ENCODE measurements at places on chromosomes 1 and 21.

GRCh38 chr1:204141131-204141530 lies 10.7 kb downstream of the ETNK2 start:
- DNase-seq: no peak

DNA sequence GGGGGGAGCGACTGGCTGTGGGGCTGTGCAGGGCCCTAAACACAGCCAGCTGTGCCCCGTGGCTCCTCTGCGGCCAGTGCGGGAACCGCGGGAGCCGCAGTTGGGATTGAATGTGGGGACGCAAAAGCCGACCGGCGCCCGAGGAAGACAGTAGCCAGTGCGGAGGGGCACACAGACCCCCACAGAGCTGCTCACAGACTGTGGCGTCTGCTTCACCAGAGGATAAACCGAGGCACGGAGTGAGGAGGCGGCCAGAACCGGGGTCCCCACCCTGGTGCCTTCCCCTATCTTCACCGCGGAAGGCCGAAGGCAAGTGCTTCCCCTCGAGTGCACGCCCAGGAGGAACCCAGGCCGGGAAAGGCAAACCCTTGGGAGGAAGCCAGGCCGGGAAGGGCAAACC lies 8.7 kb upstream of the TMEM52 start:
- no peak for DNase-seq

GRCh38 chr1:10271869-10272268 lies 61.5 kb downstream of the KIF1B start:
- DNase-seq: no peak

DNA sequence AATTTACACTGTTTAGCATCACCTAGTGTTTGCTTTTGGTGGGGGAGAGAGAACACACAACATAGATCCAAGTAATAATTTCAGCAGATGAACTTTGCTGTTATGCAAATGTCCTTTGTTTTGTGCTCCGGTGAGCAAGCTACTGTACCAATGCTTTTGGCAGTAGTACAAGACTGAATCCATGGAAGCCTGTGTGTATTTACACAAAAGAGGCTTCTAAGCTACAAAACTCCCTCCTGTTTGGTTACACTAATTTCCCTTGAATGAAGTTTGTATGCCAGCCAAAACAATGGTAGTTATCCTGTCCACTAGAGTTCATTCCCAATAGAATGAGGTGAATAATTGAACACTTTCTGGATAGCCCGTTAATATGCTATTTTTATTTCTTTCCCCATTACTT lies 320.5 kb downstream of the KCTD3 start:
- no peak for DNase-seq

DNA sequence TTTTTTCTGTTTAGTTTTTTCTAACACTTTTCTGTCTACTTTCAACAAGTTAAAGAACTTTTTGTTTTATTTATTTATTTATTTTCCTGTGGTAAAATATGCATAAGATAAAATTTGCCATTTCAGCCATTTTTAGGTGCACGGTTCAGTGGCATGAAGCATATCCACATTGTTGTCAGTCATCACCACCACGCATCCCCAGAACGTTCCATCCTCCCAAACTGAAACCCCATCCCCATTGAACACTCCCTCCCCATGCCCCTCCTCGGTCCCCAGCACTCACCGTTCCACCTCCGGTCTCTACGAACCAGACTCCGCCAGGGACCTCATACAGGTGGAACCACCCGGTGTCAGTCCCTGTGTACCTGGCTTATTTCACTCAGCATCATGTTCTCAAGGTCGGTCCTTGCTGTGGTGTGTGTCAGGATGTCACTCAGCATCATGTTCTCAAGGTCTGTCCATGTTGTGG lies 118.1 kb downstream of the SIK1 start:
- no peak for DNase-seq

DNA sequence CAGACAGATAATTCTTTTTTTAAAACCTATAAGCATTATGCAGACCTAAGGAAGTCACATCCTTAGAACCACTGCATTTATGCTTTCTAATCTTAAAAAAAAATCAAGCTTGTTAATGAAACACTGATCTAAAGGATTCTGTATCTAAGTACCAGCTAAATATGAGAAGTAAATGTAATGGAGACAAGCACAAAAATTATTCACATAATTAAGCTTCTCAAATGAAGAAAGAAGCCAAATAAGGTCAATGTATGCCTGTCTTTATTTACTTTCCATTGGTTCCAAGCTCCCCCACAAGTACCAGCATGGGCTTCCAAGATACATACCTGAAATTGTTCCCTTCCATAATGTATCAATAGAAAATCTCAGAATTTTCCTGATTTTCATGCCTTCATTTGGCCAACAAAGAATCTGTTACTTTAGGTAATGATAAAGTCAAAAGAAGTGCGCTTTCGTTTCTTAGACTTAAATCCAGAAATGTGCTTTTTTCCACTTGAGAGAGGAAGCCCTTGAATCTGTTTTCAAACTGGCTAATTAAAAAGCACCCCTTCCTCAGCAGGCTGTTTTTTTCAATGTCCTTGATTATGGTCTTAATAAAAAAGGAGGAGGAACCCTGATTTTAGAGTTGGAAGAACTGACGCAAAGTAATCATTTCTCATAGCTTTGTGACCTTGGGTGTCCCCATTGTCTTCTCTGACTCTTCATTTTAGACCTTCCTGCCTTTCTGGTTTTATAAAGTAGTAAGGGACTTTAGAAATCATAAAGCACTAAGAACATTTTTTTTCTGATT lies 3.8 kb downstream of the RGS2 start:
- DNase-seq: no peak

- DNase-seq: no peak
Observed at GRCh38 chr1:107871259-107871658, 93.7 kb downstream of the VAV3 start.

- peak; percentile 12 for DNase-seq
Observed at GRCh38 chr1:226047495-226047894, 15.0 kb upstream of the H3-3A start.

DNA sequence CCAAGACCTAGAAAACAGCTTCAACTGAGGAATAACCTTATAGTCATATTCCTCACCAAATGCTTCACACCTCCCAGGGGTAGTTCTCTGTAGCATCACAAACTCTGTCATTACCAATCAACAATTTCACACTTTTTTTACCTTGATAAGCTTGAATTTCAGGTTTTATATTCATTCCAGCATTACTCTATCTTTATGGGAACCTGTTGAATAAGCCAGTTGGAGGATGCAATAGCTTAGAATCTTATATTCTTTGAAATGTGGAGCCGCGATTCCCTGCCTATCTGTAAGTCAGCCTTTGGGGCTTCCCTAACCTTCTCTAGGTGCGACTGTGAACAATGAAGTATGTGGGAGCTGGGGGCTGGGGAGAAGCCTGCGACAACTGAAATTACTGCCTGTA lies 145.4 kb downstream of the GREM2 start:
- no peak for DNase-seq

DNA sequence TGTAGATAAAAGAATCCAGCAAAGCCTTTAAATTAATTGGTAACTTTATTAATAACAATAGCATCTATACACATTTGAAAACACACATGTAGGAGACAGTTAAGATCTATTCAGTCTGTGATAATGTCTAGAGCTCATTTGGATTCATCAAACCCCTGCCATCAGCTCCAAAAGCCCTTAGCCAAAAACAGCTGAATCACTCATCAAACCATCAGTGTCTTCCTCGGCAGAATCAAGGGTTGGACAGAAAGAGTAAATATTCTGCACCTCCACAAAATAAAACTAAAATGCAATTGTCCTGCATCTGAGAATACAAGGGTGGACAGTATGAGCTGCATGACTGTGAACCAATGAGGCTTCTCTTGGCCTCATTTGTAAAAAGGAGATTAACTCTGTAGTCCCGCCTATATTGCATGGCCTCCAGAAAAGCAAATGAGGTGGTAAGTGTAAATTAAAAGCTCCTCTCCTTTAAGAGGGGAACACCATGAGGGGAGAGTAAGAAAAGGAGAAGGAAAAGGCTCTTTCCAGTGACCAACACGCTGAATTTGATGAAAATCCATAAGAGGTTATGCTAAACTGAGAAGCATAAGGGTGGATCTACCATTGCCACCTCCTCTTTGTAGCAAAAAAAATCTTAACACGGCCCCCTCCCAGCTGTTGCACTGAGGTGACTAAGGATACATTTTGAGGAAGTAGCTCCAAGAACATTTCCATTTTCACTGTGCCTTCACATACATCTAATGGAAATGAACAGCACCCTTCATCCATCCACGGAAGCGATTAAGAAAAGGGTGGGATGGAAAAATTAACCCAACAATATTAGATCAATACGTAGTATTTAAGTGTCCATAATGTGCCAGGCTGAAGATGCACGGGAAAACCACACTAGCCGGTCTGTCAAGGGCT lies 14.7 kb upstream of the BOLA1 start:
- DNase-seq: no peak

GRCh38 chr1:170630977-170631376 lies 33.0 kb upstream of the PRRX1 start:
- no peak for DNase-seq

- DNase-seq: no peak
Observed at GRCh38 chr1:22711591-22712501, 1.2 kb downstream of the EPHB2 start.

- peak; percentile 98 for DNase-seq
Observed at GRCh38 chr21:38277501-38278131, 20.8 kb downstream of the KCNJ15 start.

- DNase-seq: peak; percentile 6
Observed at GRCh38 chr1:185512442-185512841, 195.4 kb upstream of the IVNS1ABP start.

DNA sequence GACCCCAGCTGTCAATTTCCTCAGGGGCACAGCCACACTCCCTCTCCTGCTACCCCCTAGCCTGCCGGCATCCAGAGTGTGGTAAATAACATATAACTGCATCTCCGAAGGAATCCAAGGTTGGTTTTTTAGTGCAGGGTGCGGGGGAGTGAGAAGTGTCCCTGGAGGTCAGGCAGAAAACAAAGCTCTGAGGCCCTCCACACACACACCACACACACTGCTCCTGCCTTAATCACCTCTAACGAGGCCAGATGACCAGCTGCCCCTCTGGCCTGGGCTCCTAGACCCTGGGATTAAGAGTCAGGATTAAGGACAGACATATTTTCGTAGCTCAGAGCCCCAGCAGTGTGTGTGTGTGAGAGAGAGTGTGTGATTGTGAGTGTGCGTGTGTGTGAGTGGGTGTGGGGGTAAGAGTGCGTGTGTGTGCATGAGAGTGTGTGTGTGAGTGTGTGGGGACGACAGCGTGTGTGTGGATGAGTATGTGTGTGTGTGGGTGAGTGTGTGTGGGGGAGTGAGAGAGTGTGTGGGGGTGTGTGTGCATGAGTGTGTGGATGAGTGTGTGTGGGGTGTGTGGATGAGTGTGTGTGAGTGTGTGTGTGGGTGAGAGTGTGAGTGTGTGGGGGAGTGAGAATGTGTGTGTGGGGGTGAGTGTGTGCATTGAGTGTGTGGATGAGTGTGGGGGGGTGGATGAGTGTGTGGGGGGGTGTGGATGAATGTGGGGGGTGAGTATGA lies 14.6 kb downstream of the SDC3 start:
- no peak for DNase-seq

GRCh38 chr1:9207086-9207485 lies 27.5 kb upstream of the H6PD start:
- DNase-seq: no peak

DNA sequence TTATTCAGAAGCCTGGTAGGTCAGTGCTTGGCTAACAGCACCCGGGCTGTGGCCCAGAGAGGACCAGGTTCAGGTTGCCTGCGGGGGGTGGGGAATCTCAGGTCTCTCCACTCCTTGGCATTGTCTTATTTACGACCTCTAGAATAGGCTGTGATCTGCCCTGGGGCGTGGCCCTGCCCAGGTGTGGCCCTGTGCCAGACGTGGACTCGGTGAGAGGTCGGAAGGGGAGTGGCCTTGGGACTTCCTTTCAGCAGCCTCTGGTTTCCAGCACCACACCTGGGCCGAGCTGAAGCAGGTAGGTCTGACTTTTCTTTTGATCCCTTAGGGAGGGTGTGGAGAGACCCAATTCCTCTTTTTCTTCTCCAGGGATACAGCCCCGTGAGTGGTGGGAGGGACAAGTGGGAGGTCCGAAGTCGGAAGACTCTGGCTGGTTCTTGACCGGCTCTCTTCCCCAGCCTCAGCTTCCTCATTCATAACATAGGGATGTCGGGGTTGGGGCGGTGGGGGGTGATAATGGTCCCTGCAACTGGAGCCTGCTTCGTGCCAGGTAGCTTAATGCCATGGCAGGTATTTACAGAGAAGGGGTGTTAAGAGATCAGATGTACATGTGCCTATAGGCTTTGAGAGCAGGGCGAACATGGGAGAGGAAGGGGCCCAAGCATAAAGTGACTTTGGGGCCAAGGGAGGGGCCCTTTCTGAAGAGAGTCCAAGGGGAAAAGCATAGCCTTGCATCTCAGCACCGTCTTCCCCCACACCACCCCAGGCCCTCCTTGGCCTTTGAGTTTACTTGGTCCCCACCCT lies 16.5 kb downstream of the ACOT11 start:
- no peak for DNase-seq

DNA sequence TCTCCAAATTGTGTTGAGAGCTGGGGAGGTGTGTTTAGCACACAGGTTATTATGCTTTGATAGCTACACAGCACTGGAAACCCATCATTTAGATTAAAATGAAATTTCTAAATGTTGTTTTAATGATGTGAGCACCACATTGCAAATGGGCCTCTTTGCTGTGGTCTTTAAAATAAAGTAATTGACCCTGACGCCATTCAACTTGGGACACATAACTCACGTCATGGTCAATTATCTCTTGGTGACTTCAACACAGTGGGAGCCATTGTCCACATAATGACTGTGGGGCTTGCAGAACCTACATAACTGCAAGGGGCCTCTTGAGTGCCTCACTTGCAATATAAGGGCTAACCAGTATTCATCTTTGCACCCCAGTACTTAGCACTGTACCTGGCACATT lies 280.4 kb downstream of the HLX start:
- DNase-seq: no peak

DNA sequence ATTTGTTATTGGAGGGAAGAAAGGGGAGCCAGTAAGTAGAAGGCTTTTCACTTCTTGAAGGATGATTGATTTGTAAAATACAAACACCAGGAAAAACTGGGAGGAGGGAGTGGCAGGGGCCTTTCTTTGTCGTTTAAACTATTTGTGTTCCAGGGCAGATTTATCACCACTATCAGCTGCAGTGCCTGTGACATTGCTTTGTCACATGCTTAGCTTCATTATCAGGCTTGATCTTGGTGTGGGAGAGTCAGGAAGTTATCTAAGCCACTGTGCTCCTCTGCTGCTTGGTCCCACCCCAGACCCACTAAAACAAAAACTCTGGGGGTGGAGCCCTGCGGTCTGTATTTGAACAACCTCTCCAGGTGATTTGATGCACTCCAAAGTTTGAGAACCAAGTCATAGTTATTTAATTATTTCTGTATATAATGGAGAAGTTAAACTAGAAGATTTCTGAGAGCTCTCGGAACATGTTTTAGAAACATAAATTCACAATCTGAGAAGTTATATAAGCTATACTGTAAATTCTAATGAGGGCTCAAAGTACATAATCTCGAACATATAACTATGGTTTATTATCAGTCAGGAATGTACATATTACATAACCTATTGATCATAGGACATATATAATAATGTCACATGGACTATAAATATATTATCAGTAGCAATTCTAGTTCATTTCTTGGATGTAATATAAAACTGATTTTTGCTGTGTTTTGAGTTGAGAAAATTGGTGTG lies 87.9 kb downstream of the CDC14A start:
- no peak for DNase-seq

Data from NCI-H226 (cell line).